A549 treated with RU486 at 1 μM for 4 hours (cell line): ENCODE measurements at places on chromosomes 16 and 17. TPM values are rescaled to one million over a fixed set of nuclear protein-coding genes. Genes with fewer than 3 reads are reported as not detected.

The SPATA32 gene
- 0.09 to 0.31 TPM (median 0.13 TPM) in 5 replicates for total RNA-seq

The KCTD19 gene
- total RNA-seq: 0.21 to 0.35 TPM (median 0.30 TPM) in 4 of 5 replicates, not detected in the other

The KRTAP3-1 gene
- total RNA-seq: not detected in 5 replicates

The CETP gene
- not detected in 5 replicates for total RNA-seq

The NFATC3 gene
- total RNA-seq: 12.9 to 16.5 TPM (median 16.2 TPM) in 5 replicates

The HSPB9 gene
- not detected in 5 replicates for total RNA-seq

The GUCY2D gene
- 0.29 to 0.33 TPM in 2 of 5 replicates, not detected in the others for total RNA-seq
